Aortic smooth muscle cell (primary cell): ENCODE measurements at places on chromosomes 16 and 17. TPM values are rescaled to one million over a fixed set of nuclear protein-coding genes. Genes with fewer than 3 reads are reported as not detected.

Gene NTN1
- 1.6 and 2.9 TPM in 2 replicates for total RNA-seq

Gene HSPB9
- not detected in 2 replicates for total RNA-seq

Gene SLC52A1
- total RNA-seq, result not detected in 2 replicates

Gene DYNLL2
- total RNA-seq, result 19.0 and 25.4 TPM in 2 replicates

Gene YPEL2
- total RNA-seq, result 10.6 and 16.9 TPM in 2 replicates

Gene SLC12A3
- not detected in 2 replicates for total RNA-seq

Gene IGSF6
- not detected in 2 replicates for total RNA-seq

Gene ADAT1
- total RNA-seq, result 35.8 and 57.1 TPM in 2 replicates

Gene PRCD
- total RNA-seq, result 1.1 and 1.6 TPM in 2 replicates

Gene GPR139
- total RNA-seq, result not detected in 2 replicates

Gene ITGAD
- total RNA-seq, result not detected in 2 replicates

Gene ARHGDIG
- 0.37 and 0.66 TPM in 2 replicates for total RNA-seq

Gene GNAO1
- total RNA-seq, result not detected in 2 replicates

Gene HIC1
- total RNA-seq, result 10.4 and 12.7 TPM in 2 replicates

Gene CTRB1
- not detected in 2 replicates for total RNA-seq

Gene KCNH4
- not detected in 2 replicates for total RNA-seq

Gene DOC2B
- not detected in 2 replicates for total RNA-seq

Gene EARS2
- 22.5 and 31.6 TPM in 2 replicates for total RNA-seq

Gene ABCA6
- total RNA-seq, result 64.7 and 127 TPM in 2 replicates

Gene TOB1
- 15.3 and 21.9 TPM in 2 replicates for total RNA-seq

Gene CCDC200
- total RNA-seq, result 0.92 TPM in 1 of 2 replicates, not detected in the other

Gene CSH2
- not detected in 2 replicates for total RNA-seq

Gene CTCF
- total RNA-seq, result 18.7 and 20.1 TPM in 2 replicates

Gene CPHXL2
- total RNA-seq, result not detected in 2 replicates

Gene GPRC5C
- 24.6 and 24.9 TPM in 2 replicates for total RNA-seq

Gene SLC16A13
- total RNA-seq, result 0.12 and 0.13 TPM in 2 replicates

Gene HYDIN
- 1.1 TPM in 2 replicates for total RNA-seq

Gene OR4D1
- total RNA-seq, result not detected in 2 replicates

Gene ZNF652
- total RNA-seq, result 8.3 and 10.3 TPM in 2 replicates

Gene DCUN1D3
- total RNA-seq, result 19.3 and 19.5 TPM in 2 replicates

Gene CD79B
- 2.1 and 2.9 TPM in 2 replicates for total RNA-seq

Gene VAT1L
- 0.26 and 0.81 TPM in 2 replicates for total RNA-seq

Gene TLCD3B
- 0.19 and 0.40 TPM in 2 replicates for total RNA-seq

Gene KRT40
- not detected in 2 replicates for total RNA-seq

Gene TAF1C
- total RNA-seq, result 9.8 and 13.9 TPM in 2 replicates

Gene SLFN14
- total RNA-seq, result not detected in 2 replicates

Gene HS3ST3A1
- 0.53 and 1.5 TPM in 2 replicates for total RNA-seq

Gene ACSM3
- total RNA-seq, result 0.62 and 0.79 TPM in 2 replicates

Gene SBK1
- total RNA-seq, result not detected in 2 replicates

Gene CDC6
- 9.5 and 20.2 TPM in 2 replicates for total RNA-seq

Gene TCAP
- 0.37 and 0.40 TPM in 2 replicates for total RNA-seq

Gene CDR2
- total RNA-seq, result 47.9 and 50.2 TPM in 2 replicates

Gene MT1E
- total RNA-seq, result 78.0 and 90.1 TPM in 2 replicates

Gene EFCAB13
- total RNA-seq, result 1.2 and 2.4 TPM in 2 replicates

Gene TMEM88
- total RNA-seq, result 0.37 and 0.40 TPM in 2 replicates

Gene CBLN1
- total RNA-seq, result not detected in 2 replicates

Gene PRR11
- 8.5 and 11.3 TPM in 2 replicates for total RNA-seq

Gene HOXB5
- not detected in 2 replicates for total RNA-seq

Gene TEX19
- total RNA-seq, result not detected in 2 replicates

Gene SDF2
- total RNA-seq, result 69.3 and 88.0 TPM in 2 replicates

Gene CCL13
- total RNA-seq, result not detected in 2 replicates
